ENCODE measurements at places on chromosomes 6 and 20. TPM values are rescaled to one million over a fixed set of nuclear protein-coding genes. Genes with fewer than 3 reads are reported as not detected.

DNA sequence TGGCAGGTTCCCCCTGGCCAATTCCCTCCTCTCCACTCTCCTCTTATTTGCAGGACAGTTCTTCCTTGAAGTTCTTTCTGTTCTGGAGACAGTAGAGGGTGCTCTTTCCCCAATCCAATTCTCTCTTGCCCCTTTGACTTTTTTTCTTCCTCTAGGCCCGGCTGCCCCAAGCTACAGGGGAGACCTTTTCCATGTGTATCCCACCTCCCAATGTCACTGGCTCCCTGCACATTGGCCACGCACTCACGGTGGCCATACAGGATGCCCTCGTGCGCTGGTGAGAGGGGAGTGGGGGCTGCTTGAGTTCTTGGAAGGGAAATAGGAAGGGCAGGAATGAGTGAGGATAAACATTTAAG is 1.5 kb downstream of the VARS2 start:
- DNase-seq: peak; percentile 77

- DNase-seq: no peak
Observed at GRCh38 chr6:69881322-69882151, 15.2 kb downstream of the COL19A1 start.

DNA sequence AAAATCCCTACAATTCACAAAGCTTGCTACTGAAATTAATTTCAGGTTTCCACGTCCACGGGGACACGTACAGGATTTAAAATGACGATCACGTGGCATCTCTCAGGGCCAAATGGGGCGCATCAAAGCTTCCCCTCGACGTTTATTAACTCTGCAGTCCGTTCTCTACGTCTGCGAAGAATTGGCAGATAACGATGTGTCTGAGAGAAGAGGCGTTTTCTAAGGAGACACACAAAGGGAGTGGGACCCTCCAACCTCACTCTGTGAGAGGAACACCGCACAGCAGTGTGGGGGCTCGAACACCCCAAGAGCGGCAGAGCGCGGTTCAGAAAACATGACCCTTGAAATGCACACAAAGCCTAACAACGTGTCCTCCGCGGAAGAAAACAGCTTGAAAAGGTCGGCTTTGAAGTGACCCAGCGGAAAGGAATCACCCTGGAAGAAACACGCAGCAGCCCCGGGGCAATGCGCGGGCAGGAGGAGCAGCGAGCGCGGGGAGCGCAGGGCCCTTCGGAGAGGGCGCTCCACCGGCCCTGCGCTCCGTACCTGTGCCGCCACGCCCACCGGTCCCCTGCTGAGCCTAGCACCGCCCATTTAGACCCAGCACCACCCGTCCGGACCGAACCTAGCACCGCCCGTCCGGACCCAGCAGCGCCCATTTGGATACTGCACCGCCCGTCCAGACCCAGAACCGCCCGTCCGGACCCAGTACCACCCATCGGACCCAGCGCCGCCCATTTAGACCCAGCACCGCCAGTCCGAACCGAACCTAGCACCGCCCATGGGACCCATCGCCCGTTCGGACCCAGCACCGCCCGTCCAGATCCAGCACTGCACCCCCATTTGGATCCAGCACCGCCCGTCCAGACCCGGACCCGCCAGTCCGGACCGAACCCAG is 1.1 kb upstream of the AFDN start:
- peak; percentile 93 for DNase-seq

VIP gene
- total RNA-seq: not detected

DNA sequence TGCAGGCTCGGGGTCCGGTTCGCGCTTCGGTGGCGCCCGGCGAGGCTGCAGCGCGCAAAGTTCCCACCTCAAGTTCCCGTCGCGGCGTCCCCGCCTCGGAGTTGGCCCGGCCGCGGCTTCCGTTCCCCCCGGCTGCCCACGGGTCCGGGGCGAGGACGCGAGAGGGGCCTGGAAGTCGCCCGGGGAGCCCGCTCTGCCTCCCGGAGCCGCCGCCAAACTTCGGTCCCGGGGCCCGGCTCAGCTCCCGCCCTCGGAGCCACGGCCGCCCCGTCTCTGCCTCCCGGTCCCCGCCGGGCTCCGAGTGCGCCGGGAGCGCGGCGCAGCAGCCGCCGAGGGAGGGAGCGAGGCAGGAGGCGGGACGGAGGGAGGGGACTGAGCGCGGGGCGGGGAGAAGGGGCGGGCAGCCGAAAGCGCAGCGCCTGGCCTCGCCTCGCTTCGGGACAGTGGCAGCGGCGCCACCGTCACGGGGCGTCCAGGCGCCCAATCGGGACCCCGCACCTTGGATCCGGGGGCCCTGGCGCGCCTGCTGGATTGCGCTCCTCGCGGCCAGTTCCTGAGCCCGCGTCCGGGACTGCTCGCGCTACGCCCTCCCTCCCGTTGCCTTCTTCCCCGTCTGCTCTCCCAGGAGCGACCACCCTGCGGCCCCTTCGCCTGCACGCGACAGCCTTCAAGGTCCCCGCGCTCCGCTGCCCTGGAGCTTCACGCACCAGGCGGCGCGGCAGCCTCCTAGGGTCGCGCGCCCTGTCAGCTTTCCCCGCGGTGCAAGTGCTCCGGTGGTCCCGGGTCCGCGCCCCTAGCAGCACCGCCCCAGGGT is at the start of gene KCNG1:
Gene KCNG1 (minus strand): TSS at position 305 of the 814 bp plus-strand sequence. CDS start 12,769 bp downstream, outside the sequence.
- DNase-seq: peak; percentile 95

B4GALT5 gene
- 58.8 TPM for total RNA-seq

THEMIS gene
- not detected for total RNA-seq

Data from endodermal cell (in vitro differentiated cells).